NCI-H510A (cell line): ENCODE measurements at places on chromosomes 7 and 10.

DNA sequence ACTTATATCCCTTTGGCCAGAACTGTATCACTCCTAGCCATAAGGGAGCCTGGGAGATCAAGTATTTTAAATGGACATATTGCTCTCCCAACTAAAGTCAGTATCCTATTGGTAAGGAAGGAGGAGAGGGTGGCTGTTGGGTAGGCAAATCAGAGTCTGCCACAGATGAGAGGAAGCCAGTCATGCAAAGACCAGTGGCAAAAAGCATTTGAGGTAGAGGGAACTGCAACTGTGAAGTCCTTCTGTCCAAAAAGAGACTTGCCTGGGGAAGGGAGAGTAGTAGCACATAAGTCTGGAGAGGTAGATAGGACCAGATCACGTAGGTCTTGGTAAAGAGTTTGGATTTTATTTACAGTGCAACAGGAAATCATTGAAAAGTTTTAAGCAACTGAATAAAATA lies 8.8 kb upstream of the CCNJ start:
- DNase-seq: no peak

GRCh38 chr7:26305090-26305868 lies 13.6 kb downstream of the SNX10 start:
- no peak for DNase-seq

DNA sequence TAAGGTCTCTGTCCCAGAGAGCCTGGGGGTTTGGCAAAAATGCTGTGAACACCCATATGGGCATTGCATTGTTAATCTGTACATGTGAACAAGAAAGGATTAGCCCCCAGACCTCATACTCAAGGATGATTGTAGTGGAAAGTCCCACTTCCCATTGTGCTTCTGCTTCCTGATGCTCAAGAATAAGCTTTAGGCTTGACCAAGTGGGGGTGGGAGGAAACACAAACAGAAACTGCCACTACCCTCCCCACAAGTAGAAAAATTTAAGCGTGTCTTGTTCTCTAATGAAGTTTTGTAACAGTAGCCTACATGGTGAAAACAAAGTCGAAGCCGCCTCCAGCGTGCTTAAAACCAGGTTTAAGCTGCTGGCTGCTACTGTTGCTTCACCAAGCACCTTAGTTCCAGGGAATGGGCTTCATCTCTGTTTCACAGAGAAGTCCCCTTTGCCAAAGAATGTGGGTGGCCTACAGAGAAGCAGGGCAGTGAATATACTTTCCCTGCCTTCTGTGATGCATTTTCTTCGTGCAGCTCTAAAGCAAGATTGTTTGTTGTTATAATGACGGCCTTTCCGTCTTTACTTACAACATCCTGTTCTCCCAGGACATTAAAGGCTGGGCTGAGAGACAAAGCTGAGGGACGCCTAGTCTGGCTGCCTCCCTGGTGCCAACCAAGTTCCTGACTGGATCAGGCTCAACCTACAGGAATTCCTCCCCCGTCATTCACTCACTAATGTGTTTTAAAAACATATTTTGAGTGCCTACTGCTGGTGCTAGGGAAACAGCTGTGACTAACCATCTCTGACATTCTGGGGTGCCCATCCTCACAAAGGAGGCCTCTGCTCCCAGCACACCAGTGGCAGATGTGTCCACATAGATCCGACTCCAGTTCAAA lies 32.1 kb upstream of the CCSER2 start:
- DNase-seq: no peak

- DNase-seq: no peak
Measured at GRCh38 chr10:6503171-6503570, 76.9 kb downstream of the PRKCQ start.

GRCh38 chr7:146768957-146769356 lies 652.4 kb downstream of the CNTNAP2 start:
- DNase-seq: no peak

DNA sequence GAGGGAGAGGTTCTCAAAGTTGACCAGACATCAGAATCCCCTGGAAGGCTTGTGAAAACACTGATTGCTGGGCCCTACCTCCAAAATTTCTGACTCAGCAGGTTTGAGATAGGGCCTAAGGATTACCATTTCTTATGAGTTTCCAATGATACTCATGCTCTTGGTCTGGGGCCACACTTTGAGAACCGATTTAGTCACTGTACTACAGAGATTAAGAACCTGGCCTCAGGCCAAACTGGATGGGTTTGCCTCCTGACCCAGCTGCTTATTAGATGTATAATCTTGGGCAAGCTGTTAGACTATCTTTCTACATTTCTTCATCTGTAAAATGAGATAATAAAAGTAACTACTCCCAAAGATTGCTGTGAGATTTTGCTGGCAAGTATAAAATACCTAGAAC lies 77.1 kb upstream of the SCIN start:
- DNase-seq: no peak

DNA sequence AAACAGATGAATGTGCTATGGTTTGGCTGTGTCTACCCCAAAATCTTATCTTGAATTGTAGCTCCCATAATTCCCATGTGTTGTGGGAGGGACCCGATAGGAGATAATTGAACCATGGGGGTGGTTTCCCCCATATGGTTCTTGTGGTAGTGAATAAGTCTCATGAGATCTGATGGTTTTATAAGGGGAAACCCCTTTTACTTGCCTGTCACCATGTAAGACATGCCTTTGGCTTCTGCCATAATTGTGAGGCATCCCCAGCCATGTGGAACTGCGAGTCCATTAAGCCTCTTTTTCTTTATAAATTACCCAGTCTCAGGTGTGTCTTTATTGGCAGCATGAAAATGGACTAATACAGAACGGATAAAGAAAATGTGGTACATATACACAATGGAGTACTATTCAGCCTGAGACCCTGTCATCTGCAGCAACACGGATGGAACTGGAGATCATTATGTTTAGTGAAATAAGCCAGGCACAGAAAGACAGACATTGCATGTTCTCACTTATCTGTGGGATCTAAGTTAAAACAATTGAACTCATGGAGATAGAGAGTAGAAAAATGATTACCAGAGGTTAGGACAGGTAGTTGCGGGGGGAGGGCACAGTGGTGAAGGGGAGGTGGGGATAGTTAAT lies 587.6 kb upstream of the NRP1 start:
- no peak for DNase-seq

DNA sequence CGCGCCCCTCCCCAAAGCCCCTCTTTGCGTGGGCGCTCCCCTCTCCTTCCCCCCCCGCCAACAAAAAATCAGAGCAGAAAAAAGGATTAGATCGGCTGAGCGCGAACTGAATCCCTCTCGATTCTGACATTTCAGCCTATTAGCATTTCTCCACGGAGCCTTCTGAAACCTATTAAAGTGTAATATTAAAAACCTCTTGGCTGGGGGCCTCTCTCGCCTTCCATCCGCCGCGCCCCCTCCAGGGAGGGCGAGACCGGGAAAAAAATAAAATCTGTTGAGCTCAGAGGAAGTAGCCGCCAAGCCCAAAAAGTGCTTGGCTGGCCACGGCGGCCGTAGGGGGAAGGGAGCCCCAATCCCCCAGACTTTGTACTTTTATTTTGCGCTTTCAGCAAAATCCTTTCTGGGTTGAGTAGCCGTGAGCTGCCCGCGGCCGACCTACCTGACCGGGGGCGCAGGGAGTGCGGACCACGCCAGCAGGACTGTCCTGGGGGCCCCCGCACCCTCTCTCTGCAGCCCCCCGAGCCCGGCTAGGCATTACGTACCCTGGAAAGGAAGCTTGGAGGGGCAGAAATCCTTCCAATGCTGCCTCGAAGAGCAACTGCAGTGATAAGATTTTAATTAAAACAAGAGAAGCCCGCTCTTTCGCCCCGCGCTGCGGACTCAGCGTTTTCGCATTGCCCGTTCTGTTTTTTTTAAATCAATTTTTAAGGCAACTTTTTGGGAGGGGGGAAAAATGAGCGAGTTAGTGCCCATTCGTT lies 1.3 kb upstream of the TNRC18 start:
- no peak for DNase-seq

- DNase-seq: no peak
Measured at GRCh38 chr7:158251061-158251965, 336.3 kb downstream of the PTPRN2 start.

- DNase-seq: no peak
Measured at GRCh38 chr7:98985406-98985805, 107.1 kb downstream of the TRRAP start.

- no peak for DNase-seq
Measured at GRCh38 chr7:32126843-32127242, 56.6 kb upstream of the PDE1C start.

- DNase-seq: no peak
Measured at GRCh38 chr7:32025381-32026082, 44.7 kb downstream of the PDE1C start.

DNA sequence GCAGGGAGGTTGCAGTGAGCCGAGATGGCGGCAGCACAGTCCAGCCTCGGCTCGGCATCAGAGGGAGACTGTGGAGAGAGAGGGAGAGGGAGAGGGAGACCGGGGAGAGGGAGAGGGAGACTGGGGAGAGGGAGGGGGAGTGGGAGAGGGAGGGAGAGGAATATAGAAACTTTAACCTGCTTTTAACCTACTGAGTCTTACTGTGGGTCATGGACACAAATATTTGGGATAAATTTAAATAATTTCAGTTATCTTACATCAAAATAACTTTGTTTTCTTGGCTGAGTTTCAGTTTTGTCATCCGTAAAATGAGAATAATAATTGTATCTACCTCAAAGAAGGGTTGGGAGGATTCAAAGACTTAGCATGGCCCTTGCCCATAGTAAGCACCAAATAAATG lies 319.8 kb downstream of the LRMDA start:
- DNase-seq: no peak

DNA sequence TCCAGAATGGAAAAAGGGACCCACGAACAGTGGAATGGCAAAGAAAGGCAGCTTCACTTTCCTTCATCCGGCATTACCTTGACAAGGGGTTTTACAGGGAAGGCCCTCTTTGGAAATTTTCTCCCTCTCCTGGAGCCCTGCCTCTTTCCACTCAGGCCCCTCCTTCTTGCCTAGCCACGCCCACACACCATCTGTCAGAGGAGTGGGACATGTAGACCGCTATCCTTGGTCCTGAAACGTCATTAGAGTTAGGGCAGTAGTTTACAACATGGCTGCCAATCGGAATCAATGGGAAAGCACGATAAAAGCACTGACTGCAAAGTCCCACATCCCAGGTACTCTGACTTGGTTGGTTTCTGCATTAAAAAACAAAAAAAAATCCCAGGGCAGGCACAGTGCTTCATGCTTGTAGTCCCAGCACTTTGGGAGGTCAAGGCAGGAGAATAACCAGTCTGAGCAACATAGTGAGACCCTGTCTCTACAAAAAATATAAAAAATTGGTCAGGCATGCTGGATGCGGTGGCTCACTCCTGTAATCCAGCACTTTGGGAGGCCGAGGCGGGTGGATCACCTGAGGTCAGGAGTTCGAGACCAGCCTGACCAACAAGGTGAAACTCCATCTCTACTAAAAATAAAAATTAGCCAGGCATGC lies 96.4 kb downstream of the MARCHF5 start:
- DNase-seq: no peak

GRCh38 chr10:23419655-23420329 lies 19.1 kb upstream of the OTUD1 start:
- no peak for DNase-seq

DNA sequence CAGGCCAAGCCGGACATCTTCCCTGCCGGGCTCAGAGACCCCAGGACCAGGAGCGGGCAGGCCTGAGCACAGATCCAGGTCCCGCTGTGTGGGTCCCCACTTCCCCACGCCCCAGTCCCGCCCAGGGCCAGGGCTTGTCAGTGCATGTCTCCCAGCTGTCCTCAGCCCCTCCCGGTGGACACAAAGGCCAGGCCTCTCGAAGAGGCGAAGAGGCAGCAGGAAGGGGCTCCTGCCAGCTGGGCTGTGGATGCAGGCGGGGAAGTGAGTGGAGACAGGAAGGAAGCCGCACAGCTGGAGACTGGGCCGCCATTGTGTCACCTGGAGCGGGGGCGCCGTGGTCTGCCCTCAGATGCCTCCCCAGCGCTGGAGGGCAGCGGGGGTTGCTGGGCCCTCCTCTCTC lies 4.8 kb downstream of the GRIFIN start:
- peak; percentile 94 for DNase-seq

DNA sequence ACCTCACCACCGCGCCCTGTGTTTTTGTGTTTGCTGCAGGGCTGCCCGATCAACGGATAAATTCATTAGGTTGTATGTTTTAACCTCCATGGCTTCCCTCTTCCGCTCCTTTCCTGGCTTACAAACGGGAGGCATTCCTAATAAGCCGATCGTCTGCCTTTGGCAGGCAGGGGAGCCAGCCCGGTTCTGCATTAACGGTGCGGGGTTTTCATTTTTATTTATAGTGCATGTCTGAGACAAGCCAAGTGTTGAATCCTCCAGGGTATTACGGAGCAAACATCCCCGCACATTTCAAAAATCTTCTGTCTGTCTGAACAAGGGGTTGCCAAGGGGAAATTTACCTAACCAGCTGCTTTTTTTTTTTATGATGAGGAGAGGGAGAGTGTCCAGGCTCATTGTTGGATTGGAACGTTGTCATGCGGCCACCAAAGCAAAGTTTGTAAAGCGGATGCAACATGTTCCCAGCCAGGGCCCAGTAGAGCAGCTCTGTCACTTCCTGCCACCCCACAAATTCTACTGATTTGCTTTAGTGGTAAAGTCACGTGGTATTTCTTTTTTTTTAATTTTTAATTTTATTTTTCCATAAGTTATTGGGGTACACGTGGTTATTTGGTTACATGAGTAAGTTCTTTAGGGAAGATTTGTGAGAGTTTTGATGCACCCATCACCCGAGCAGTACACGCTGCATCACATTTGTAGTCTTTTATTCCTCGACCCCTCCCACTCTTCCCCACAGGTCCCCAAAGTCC lies 92.3 kb upstream of the BAIAP2L1 start:
- no peak for DNase-seq

- DNase-seq: no peak
Measured at GRCh38 chr10:132587175-132587574, 49.6 kb downstream of the INPP5A start.

GRCh38 chr7:28136420-28136819 lies 44.2 kb downstream of the JAZF1 start:
- DNase-seq: no peak

DNA sequence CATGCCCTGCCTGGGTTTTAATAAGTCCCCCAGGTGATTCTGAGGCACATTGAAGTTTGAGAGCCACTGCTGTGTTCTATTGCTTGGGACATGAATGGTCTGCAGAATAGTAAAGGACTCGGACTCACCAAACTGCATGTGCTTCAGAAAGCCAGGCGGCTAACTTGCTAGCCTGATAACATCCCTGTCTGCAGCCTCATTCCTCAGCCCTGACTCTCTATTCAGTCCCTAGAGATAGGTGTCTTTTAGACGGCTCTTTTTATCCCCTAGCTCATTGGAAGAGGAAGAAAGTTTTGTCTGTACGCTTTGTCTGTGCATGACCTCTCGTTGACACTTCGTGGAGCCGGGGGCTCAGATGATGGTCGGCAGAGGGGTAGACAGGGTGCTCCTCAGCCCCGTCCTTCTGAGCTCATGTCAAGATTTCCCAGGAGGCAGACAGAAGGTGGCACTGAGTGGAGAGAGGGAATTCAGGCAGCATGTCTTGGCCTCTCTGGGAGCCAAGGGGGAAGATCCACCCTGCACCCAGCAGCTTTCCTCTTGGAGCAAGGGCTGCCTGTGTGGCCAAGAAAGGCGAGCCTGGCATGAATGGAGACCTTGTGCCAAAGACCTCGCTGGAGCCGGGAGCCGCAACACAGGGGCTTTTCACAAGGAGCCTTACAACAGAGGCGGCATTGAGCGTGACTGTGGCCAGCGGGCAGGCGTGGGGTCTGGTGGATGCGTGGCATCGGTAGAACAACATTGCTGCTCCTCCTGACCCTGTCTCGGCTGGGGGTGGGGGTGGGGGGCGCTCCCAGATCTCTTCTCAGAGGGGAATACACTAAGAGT lies 51.1 kb upstream of the PODXL start:
- no peak for DNase-seq
